ENCODE measurements at places on chromosomes 13 and 19.

- no peak for DNase-seq
Observed at GRCh38 chr19:56106397-56106849, 14.7 kb downstream of the ZNF787 start.

DNA sequence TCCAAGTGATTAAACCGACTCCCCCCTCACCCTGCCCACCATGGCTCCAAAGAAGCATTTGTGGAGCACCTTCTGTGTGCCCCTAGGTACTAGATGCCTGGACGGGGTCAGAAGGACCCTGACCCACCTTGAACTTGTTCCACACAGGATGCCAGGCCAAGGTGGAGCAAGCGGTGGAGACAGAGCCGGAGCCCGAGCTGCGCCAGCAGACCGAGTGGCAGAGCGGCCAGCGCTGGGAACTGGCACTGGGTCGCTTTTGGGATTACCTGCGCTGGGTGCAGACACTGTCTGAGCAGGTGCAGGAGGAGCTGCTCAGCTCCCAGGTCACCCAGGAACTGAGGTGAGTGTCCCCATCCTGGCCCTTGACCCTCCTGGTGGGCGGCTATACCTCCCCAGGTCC is 2.0 kb downstream of the APOE start:
- no peak for DNase-seq

GRCh38 chr13:21020176-21020575 is 41.2 kb downstream of the LATS2 start:
- no peak for DNase-seq

GRCh38 chr19:6033744-6034264 is 55.9 kb upstream of the RANBP3 start:
- no peak for DNase-seq

DNA sequence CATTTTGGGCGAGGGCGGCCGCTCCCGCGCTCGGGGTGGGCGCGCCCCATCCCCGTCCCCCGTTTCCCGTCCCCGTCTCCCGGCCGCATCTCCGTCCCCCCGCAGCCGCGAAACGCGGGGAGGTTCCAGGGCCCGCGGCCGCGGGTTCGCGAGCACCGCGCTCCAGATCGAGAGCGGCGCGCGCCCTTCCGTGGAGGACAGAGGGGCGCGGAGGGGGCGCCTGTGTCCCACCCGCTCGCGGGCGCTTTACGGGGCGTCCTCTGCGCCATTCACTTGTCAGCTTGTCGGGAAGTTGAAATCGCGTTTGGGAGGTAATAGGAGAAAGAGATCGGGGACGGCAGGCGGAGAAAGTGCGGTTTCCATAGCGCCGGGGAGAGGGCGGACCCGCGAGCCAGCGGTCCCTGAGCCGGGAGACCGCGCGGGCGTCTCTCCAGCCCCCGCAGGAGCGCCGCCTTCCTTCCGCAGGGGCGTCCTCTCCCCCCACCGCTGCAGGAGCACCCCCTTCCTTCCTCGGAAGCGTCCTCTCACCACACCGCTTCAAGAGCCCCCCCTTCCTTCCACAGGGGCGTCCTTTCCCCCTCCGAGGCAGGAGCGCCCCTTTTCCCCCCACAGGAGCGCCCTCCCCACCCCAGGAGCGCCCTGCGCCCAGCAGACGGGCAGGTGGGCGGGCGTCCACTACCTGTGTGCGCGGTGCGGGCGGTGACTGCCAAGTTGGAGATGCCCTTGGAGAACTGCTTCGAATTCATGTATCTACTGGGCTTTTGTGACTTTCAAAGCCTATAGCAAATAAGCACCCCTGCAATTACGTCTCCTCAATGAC is 962 bp upstream of the IRS2 start:
- DNase-seq = peak; percentile 22

GRCh38 chr19:17775245-17775927 is 19.6 kb upstream of the B3GNT3 start:
- peak; percentile 74 for DNase-seq

- DNase-seq = no peak
Observed at GRCh38 chr19:30479231-30479630, 107.0 kb downstream of the ZNF536 start.

- peak; percentile 47 for DNase-seq
Observed at GRCh38 chr13:111429064-111429558, 108.7 kb downstream of the TEX29 start.

- DNase-seq = peak; percentile 9
Observed at GRCh38 chr13:72890546-72890945, 108.6 kb downstream of the PIBF1 start.

- peak; percentile 39 for DNase-seq
Observed at GRCh38 chr13:52665325-52665724, 12.7 kb downstream of the SUGT1 start.

GRCh38 chr13:90201676-90202460 is 1145.6 kb upstream of the MIR17HG start:
- DNase-seq = no peak

DNA sequence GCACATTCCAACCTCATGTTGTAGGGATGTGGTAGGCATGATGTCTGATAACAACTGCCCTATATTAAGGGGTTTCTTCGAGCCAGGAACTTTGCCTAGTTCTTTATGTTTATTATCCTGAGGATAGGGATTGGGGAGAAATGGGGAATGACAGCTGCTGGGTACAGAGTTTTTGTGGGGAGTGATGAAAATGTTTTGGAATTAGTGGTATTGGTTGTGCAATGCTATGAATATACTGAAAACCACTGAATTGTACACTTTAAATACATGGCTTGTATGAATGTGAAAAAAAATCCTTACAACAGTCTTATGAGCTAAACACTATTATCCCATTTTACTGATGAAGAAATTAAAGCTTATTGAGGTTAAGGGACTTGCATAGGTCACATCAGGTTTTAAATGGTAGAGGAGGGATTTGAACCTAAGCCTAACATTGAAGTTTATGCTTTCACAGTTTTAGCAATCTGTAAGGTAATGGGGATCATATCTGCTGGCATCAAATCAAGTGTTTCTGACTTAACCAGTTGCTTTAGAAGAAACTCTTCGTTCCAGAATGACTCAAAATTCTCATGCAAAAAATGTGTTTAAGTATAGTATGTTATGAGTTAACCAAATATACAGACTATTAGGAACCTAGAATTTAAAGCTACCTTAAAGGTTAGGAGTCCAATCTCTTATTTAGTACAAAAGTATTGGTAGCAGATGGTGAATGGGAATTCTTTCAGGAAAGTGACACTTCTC is 61.4 kb downstream of the ERCC5 start:
- no peak for DNase-seq

- DNase-seq = no peak
Observed at GRCh38 chr13:37344056-37344455, 238.6 kb upstream of the CSNK1A1L start.

DNA sequence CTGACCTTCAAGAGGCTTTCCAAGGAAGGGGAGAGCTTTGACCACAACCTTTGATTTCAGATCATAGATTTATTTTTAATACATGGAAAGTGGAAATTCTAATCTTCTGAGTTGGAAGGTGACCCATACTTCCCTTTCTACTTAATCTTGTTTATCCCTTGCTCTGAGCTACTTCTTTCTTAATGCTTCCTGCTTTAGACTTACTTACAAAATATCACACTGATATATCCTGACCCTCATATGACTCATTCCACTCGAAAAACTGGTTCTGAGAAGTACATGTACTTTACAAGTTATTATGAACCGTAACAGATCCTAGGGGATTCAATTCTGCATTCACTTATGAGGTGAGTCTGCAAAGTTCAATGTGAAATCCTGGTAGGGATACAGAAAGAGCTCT is 76.2 kb upstream of the IRS2 start:
- DNase-seq = peak; percentile 89

DNA sequence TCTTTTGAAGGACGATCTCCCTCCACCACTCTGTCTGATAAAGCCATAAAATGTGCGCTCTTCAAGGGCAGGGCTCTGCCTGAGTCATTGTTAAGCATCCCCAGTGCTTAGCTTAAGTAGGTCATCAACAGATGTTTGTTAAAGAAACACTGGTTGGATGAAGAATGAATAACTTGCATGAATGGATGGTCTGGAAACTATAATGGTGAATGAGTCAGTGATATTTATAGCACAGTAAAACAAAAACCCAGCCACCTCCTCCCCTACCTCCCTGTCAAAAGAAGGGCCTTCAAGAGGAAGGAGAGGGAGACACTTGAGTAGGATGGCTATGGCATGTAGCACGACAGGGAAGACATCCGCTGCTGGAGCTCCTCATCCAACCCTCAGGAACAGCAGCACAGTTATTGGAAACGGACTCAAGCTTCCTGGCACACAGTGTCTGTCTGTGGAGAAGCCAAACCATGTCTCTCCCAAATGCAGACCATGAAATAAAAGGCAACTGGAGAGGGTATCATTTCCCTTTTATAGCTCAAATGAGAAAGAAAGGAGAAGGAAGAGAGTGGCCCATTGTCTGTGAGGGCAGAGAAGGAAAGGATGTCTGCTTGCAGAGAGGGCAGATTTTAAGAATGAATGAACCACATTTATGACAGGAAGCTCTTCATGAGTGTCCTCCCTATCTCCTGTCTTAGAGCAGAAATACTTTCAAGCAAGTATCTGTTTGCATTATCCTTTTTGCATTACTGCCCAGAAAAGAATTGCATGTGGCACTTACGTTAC is 183.5 kb upstream of the UBL3 start:
- DNase-seq = peak; percentile 69

- DNase-seq = no peak
Observed at GRCh38 chr19:51127032-51127431, 2.3 kb downstream of the SIGLEC9 start.

DNA sequence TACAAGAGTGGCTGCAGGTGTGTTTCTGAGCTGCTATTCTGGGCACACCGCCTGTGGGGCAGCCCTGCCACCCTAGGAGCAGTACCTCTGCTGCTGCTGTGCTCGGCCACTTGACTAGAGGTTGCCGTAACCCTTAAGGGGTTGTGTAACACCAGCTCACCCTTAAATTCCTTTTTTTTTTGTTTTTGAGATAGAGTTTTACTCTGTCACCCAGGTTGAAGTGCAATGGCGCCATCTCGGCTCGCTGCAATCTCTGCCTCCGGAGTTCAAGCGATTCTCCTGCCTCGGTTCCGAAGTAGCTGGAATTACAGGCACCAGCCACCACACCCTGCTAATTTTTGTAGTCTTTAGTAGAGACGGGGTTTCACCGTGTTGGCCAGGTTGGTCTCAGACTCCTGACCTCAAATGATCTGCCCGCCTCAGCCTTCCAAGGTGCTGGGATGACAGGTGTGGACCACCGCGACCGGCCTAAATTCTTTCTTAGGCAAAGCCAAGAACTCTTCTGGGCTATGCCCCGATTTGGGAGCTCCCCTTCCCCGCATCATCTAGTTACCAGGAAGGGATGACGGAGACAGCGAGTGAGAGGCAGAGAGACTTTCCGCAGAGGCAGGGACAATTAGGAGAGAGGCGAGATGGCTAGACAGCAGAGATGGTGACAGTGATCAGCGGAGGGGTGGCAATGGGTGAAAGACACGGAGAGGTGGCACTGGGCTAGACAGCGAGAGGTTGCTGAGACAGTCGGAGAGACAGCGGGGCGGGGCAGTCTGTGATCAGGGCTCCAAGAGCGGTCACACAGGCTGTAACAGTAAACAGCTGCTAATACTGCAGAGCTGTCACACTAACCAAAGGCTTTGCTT is 4.4 kb upstream of the LILRA5 start:
- no peak for DNase-seq

DNA sequence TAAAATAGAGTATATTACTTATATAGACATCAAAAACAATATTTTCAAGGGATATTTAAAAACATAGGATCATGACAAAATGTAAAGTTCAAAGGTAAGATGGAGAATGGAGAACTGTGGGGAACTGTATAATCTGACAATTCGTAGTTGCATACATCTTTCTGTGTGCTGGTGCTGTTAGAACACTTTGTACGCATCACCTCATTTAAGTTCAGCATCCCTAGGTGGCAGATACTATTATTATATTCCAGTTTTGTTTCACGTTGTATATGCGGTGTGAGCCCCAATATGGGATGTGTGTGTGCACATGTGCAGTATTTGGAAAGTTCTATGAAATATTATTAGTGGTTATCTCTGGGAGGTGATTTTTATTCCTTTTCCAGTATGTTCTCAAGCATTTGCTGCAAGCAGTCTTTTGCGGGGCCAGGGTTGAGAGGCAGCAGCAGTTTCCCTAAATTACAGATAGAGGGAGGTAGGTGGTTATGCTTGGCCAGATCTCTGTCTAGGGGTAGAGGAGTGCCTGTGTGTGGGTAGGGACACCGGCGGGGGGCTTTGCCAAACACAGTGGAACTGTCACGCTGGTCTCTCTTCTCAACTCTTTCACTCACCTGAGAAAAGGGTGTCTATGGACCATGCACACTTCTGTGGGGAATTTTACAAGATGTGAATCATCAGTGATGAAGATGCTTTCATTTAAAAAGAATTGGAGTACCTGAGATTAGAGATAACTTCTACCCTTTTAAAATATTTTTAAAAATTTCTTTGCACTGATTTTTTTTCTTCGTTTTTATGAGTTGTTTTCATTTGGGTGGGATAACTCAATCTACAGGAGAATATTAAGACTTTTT is 55.6 kb upstream of the ALOX5AP start:
- peak; percentile 27 for DNase-seq

- no peak for DNase-seq
Observed at GRCh38 chr13:114069376-114070097, 62.9 kb downstream of the RASA3 start.

DNA sequence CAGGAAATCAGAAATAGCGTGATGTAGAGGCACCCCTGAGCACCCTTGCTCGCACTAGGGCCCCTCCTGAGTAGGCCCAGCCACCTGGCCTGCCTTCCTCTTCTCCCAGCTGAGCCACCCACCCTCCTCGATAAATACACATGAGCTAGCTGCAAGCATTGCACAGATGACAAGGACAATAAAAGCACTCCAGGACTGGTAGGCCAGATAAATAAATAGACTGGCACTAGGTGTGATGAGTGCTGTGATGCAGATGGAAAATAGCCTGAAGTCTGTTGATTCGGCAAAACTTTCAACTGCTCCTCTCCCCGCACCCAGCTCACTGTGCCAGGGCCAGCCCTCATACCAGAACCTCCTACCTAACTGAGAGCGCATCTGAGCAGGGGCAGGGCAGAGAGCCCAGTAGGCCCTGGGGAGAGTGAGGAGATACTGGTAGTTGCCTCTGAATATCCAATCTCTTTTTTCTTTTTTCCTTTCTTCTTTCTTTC is 54.5 kb upstream of the GPI start:
- DNase-seq = no peak

DNA sequence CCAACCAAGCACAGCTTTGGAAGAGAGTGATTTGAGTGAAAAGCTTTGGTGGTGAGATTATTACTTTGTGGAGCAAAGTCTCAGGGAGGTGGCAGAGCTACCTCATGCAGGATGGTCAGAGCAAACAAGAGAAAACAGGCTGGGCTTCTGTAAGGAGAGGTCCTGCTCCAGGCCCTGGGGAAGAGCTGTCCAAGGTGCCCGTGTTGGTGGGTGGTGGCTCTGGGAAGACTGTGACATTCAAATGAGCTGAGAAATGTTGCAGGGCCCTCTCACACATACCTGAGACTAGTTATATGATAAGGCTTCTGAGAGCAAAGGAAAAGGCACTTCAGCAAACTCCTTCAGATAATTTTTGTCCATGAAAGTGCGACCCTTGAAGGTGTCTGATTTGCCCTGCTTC is 205.5 kb upstream of the SOX21 start:
- DNase-seq = peak; percentile 14

- no peak for DNase-seq
Observed at GRCh38 chr19:29526730-29527499, 1.1 kb downstream of the VSTM2B start.

DNA sequence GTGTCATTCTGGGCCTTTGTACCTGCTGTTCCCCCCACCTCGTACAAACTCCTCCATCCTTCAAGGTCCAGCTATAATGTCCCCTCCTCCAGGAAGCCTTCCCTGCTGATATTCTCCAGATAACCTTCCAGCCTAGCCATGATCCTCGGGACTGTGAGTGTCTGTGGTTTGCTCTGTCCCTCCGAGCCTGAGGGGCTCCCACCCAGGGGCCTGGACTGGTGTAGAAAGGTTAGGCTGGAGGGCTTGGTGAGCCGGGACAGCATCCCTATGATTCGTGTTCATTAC is 2.9 kb upstream of the COMP start:
- DNase-seq = no peak
